ENCODE measurements at places on chromosomes 7 and 10. TPM values are rescaled to one million over a fixed set of nuclear protein-coding genes. Genes with fewer than 3 reads are reported as not detected.
A peak's percentile ranks its signal among the peaks of the same experiment; 100 is the strongest.

ATOH7 gene
- total RNA-seq = not detected

GRCh38 chr7:109387530-109387929 lies 817.9 kb downstream of the DNAJB9 start:
- no peaks in the 10 kb centered on the region for H3K36me3 ChIP-seq
- H3K4me1 ChIP-seq = no peaks in the 10 kb centered on the region
- H3K27ac ChIP-seq = no peak overlapping the region

GRCh38 chr7:156056534-156056933 lies 244.3 kb upstream of the SHH start:
- H3K36me3 ChIP-seq = no peaks in the 10 kb centered on the region
- no peak overlapping the region for H3K27ac ChIP-seq
- DNase-seq = no peak
- no peaks in the 10 kb centered on the region for H3K4me1 ChIP-seq

GRCh38 chr10:50988792-50989191 lies 85.5 kb upstream of the PRKG1 start:
- H3K4me3 ChIP-seq = peak overlapping the region; percentile 10
- H3K36me3 ChIP-seq = no peaks in the 10 kb centered on the region
- no peak for DNase-seq
- H3K27me3 ChIP-seq = no peaks in the 10 kb centered on the region
- peak overlapping the region; percentile 8 for H3K27ac ChIP-seq

DNA sequence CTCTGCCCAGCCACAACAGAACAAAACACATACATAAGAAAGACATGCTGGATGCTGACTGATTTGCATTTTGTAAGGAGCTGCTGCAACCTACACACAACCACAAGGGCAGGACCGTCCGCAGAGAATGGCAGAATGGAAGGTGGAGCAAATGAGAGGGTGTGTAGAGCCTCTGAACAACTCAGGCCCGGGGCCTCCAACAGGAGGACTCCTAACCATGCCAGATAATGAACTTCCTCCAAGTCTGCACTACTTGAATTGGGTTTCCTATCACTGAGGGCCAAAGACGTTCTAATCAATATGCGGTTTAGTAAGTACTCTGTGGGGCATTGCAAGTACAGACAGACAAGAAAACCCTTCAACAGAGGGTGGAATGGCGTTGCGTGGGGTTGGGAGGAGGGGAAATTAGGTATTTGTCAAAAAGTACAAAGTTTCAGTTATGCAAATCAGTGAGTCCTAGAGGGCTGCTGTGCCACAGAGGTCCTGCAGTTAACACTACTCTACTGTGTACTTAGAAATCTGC lies 14.6 kb downstream of the VOPP1 start:
- H3K27ac ChIP-seq = no peak overlapping the region
- no peak overlapping the region for H3K4me3 ChIP-seq
- no peaks in the 10 kb centered on the region for H3K36me3 ChIP-seq

DNA sequence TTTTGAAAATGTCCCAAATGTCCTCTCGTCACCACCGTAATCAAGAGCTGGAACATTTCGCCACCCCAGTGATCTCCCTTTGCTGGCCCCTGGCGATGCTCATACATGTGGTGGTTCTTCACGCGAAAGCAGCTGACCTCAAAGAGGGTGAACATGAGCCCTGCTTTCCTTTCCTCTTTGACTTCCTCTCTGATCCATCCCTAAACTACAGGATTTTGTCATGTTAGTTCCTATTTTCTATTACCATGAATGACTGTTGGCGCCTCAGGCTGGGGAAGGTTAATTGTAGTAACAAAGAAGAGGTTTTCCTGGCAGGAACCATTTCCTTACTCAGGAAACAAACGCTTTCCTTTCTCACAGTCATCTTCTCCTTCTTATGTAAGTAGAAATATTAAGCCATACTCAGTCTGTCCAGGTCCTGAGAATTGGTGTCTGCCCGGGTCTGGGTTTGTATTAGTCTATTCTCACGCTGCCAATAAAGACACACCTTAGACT lies 114.5 kb downstream of the INSYN2A start:
- H3K27ac ChIP-seq = no peak overlapping the region
- no peaks in the 10 kb centered on the region for H3K27me3 ChIP-seq
- H3K4me1 ChIP-seq = no peaks in the 10 kb centered on the region

- no peak overlapping the region for H3K27ac ChIP-seq
- DNase-seq = no peak
- no peaks in the 10 kb centered on the region for H3K4me1 ChIP-seq
These were observed 46.8 kb downstream of the FAM107B start for GRCh38 chr10:14727924-14728323.

GRCh38 chr10:75397496-75398199 lies 3.9 kb downstream of the ZNF503 start:
- H3K27ac ChIP-seq = peak overlapping the region; percentile 99
- no peak for DNase-seq
- no peaks in the 10 kb centered on the region for H3K27me3 ChIP-seq
- H3K4me1 ChIP-seq = peaks cover 35% of the 10 kb centered on the region
- peaks cover 12% of the 10 kb centered on the region for H3K36me3 ChIP-seq

- H3K36me3 ChIP-seq = no peaks in the 10 kb centered on the region
- H3K27ac ChIP-seq = no peak overlapping the region
- no peaks in the 10 kb centered on the region for H3K27me3 ChIP-seq
- H3K4me3 ChIP-seq = no peak overlapping the region
These were observed 267.6 kb downstream of the SKIDA1 start for GRCh38 chr10:21257919-21258318.

Measured in right atrium auricular region (tissue), 2 donors.